Right forelimb (tissue), 1 donor: ENCODE measurements at places on chromosomes 5 and 9.
A peak's percentile ranks its signal among the peaks of the same experiment; 100 is the strongest.

GRCh38 chr5:37940931-37941623, 101.2 kb upstream of the GDNF start:
- DNase-seq, result no peak

DNA sequence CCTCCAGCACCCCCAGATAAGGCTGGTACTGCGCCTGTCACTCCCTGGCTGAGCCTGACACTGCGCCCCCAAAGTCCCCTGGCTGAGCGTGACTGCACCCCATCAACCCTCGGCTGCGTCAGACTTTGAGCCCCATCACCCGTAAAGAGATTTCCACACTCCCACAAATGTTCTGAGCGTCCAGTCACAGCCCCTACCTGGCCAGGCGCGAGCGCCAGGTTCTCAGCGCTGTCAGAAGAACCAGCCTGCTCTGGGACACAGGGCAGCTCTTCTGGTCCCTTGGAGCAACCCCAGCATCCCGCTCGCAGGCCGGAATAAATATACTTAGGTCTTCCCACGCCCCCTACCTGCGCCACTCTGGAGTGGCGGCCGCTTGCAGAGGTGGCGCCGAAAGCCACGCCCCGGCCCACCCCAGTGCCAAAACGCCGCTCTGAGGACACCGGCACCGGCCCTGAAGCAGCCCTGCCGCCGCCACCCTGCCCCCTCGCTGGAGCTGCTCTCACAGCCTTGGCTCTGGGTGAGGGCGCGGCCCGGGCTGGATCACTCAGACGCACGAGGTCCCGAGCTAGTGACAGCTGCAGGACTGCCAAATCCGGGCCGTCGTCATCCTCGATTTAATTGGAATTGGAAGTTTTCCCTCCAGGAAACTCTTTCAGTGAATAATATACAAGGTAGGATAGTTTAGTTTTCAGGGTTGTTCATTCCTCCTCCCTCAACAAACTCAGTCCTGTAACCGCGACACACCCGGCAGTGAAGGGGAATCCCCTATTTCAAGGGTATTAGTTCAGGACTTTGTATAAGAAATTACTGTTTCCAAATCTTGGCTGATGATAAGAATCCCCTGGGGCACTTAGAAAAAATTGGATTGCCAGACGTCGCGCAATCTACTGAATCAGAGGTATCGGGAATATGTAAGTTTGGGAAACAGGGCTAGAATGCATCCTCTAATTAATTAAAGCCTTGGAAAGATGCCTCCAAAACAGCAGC, 1.2 kb upstream of the CEMIP2 start:
- peak; percentile 78 for DNase-seq

DNA sequence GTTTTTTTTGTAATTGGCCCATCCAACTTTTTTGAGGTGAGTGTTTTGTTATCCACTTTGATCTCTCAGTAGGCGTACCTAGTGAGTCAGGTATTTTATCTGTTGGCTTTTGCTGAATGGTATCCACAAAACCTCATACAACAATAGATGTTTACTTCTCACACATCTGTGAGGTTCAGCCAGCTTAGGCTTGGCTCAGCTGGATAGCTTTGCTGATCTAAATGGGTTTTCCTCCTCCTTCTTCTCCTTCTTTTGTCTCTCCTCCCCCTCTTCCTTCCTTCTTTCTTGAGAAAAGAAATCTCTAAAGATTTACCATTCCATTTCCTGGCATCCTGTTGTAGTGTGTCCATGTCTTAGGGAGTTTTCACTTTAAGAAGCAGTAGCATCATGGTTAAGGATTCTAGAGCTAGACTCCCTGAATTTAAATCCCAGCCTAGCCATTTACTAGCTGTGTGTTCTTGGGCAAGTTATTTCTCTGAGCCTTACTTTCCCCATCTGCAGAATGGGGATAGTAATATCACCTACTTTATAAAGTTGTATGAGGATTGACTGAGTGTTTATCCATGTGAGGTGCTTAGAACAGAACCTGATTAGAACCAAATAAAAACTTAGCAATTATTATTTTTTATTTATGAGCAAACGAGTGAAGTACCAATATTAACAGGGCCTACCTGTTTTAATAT, 126.3 kb downstream of the ARHGAP26 start:
- no peak for DNase-seq

GRCh38 chr9:108550106-108550505, 305.7 kb downstream of the ACTL7B start:
- DNase-seq, result no peak

DNA sequence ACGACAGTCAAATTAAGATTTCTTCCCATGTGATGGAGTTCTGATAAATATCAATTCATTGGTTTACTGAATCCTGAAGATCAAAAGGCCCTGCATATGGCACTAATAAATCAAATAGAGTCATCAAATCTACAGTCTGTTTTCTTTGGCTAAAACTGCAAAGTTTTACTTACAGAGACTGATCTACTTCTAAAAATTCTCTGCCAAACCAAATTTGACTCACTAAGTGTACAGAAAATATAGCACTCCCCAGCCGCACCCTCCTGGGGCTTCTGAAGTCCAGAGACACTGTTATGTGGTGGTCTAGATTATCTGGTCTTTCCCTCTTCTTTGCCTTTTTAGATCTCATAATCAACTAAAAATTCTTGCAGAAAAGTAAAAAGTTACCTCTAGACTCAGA, 237.7 kb downstream of the MLLT3 start:
- no peak for DNase-seq

- DNase-seq, result no peak
Measured at GRCh38 chr9:16012621-16013020, 459.8 kb downstream of the CCDC171 start.

DNA sequence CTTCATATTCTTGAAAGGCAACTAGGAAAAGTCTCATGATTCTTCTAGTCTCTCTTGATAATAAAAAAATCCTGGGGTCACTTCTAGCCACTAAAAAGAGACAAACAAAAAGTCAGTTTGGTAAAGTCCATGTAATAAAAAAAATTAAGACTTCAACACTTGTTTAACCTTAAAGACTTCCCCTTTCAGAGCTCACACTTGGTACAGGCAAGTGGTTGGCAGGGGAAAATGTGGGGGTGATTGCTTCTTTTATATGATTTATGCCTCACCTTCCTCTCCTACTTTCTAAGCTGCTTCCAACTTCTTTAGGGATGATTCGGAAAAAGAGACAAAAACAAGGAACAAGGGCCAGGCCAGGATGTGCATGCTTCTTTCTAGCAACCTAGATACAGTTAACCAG, 5.1 kb upstream of the ERCC6L2 start:
- no peak for DNase-seq

GRCh38 chr5:115471345-115472063, 73.1 kb downstream of the FEM1C start:
- no peak for DNase-seq

GRCh38 chr5:77637998-77638762, at the start of gene OTP:
TSS of gene OTP (minus strand) at chr5:77638713. CDS start at chr5:77638549, 164 bp downstream.
- DNase-seq, result no peak

DNA sequence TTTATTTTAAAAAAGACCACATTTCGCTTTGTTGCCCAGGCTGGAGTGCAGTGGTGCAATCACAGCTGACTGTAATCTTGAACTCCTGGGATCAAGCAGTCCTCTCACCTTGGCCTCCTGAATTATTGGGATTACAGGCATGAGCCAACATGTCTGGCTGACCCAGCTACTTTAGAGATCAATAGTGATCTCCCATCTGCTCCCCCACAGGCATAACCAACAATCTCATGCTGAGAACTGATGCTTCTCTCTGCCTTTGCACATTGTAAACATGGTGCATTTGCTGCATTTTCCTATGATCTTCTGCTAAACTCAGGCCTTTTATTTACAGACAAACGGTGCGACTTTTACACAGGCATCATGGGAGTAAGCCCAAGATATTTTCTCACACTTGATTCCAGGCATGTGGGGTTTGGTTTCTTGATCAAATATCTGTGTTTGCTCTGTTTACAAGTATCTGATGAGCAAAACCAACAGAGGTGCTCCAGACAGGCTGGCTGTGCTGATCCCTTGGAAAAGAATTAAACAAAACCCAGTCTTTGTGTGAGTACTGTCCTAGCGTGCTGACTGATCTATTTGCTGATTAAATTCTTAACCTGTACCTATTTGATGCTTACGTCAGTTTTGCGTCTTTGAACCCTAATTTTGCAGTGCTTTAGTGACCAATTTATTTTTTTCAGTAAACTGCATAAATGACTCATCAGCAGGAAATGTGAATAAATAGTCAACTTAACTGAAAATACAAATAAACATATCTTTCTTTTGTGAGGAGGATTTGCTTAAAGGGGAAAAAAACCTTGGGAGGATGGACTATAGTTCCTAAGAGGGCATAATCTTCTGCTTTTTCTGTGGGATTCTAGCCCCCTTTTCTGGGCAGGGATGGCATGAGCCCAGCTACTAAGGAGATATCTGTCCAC, 191.7 kb upstream of the NR3C1 start:
- DNase-seq, result no peak

DNA sequence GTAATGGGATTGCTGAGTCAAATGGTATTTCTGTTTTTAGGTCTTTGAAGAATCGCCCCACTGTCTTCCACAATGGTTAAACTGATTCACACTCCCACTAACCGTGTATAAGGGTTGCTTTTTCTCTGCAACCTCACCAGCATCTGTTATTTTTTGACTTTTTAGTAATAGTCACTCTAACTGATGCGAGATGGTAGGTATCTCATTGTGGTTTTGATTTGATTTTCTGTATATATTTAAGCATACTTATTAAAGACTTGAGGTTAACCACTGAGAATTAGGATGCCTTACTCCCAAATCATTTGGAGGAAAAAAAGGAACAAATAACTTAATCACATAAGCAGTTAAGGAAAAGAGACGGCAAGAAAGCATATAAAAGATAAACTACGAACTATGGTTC, 181.6 kb upstream of the FST start:
- DNase-seq, result no peak

GRCh38 chr5:33936381-33937016, at the start of gene RXFP3:
TSS of gene RXFP3 (plus strand) at chr5:33936386. CDS start at chr5:33936741, 355 bp downstream.
- no peak for DNase-seq

DNA sequence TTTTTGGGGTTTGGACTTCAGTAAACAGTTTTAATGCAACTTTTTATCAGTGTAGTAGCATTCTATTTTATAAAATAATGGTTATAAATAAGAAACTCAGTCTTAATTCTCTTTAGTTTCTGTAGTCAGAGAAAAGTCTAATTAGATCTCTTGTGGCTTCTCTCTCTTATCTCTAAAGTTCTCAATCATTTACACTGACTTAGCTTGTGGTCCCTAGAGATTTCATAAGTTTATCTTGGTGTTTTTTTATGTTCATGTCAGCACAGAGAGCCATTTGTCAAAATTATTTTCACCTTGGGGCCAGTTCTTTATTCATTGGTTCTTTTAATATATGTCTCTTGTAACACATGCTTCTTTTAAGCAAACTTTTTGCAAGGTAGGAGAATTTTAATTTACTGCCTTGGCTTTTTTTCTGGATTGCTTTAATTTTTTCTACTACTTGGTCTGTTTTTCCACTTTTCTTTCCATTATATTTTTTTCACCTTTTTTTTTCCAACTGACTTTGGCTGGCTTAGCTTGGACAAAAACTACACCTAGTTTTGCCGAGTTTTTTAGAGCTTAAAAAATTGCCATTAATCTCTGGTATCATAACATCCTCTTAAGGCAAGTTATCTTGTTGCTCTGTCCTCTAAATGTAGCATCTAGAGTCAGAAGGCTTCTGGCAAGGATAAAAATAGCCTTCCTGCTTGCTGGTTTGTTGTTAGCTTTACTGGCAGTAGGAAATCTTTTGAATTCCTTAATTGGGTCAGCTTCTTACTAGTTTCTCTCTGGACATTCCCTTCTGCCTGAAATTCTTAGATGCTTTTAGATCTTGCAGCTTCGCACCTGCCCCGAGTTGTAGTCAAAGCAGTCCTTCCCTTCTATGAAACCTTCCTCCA, 35.3 kb downstream of the CPEB4 start:
- DNase-seq, result no peak

GRCh38 chr9:126016579-126017290, 269.6 kb downstream of the PBX3 start:
- DNase-seq, result no peak

GRCh38 chr9:116230051-116230632, 76.6 kb downstream of the PAPPA start:
- DNase-seq, result no peak

- DNase-seq, result no peak
Measured at GRCh38 chr9:133785753-133786370, 47.7 kb upstream of the SARDH start.

GRCh38 chr5:102753889-102754766, 977 bp upstream of the PAM start:
- DNase-seq, result peak; percentile 43

DNA sequence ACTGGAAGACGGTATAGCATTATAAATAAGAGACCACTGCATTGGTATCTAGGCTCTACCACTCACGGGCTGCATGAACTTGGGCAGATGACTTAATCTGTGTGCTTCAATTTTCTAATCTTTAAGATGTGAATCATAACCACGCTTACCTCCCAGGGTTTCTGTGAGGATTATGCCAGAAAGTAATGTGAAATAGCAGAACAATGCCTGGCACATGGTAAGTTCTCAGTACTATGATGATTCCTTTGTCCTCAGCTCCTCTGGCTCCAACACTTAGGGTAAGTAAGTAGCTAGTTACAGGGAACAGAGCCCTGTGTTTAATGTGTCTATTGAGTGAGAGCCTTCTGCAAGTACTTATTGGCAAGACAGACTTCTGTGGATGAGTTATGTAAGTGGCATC, 31.1 kb downstream of the POU4F3 start:
- no peak for DNase-seq

- peak; percentile 78 for DNase-seq
Measured at GRCh38 chr5:149450199-149450598, 71.1 kb upstream of the IL17B start.

GRCh38 chr5:122694884-122695283, 80.0 kb upstream of the SNX2 start:
- no peak for DNase-seq

- no peak for DNase-seq
Measured at GRCh38 chr5:35990941-35991611, at the start of gene UGT3A1. TSS of gene UGT3A1 (minus strand) at chr5:35991390. CDS start at chr5:35991240, 150 bp downstream.

GRCh38 chr5:151036556-151036955, 16.2 kb downstream of the GPX3 start:
- DNase-seq, result no peak

DNA sequence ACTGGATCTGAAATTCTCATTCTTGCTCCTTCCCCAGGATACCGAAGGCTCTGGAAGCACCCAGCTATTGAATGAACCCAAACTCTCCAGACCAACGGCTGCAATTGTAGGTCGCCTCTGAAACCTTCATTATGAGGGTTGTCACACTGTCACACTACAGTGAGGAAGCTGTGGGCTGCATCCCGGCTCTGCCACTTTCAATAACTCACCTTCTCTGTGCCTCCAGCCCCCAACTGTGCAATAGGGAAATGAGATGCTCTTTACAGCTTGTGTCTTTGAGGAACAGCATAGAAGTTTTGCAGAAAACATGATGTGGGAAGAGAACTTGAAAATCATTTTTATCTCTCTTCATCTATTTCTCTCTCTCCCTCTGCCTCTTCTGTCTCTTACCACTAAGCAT, 69.6 kb upstream of the TGFBR1 start:
- peak; percentile 7 for DNase-seq

DNA sequence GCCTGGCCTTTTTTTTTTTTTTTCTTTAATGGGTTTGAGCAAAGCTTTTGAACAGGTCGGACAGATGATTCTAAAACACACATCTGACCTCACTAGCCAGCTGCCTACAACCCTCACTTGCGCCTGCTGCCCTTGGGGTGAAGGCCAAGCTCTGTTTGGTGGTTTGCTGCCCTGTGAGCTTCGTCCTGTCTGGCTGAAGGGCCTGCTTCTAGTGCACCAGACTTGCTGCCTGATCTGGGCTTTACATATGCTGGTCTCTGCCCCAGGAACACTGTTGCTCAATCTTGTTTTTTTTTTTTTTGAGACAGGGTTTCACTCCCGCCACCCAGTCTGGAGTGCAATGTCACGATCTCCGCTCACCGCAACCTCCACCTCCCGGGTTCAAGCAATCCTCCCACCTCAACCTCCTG, 16.4 kb upstream of the DOLPP1 start:
- DNase-seq, result no peak

- DNase-seq, result no peak
Measured at GRCh38 chr9:101443364-101443771, 7.8 kb upstream of the ALDOB start.
